Activated CD4-positive, alpha-beta T cell treated with anti-CD3 and anti-CD28 coated beads for 1 hour (primary cell): ENCODE measurements at places on chromosomes 3 and 15.

DNA sequence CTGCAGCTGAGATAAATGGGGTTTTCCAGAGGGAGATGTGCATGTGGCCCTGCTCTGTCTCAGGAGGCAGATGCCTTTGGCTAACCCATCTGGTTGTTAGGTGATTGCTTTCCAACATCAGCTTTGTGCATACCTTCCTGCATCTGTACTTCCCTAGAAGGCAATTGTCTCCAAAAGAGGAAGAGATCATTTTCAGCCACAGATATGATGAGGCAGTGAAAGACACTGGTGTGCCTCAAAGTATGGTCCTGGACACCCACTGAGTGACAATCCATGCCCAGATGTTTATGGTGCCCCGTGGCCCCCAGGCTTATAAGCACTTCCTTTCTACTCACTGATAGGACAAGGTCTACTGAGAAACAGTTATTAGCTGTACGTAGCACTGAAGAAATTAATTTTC lies 117.5 kb upstream of the NR2F2 start:
- no peak for DNase-seq

DNA sequence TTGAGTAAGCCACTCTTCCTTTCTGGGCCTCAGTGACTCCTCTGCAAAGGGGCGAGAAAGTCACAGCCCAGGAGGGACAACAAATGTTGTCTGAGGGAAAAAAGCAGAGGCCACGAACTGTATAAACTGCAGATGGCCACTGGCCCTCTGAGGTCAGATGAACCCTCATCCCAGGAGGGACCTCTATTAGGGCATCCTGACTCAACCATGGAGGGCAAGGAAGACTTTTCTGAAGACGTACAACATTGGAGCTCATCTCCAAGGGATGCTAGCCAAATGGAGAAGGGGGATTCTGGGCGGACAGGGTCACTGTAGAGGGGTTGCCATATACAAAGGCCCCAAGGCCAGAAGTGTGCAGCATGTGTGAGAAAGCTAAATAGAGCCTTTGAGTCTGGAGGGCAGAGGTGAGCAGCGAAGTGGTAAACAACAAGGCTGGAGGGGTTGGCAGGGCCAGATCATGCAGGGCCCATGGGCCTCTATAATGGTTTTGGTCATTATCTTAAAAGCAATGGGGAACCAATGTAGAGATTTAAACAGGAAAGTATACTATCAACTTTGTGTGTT lies 16.7 kb downstream of the GRAMD2A start:
- no peak for DNase-seq

GRCh38 chr3:32818229-32818969 lies 602 bp downstream of the TRIM71 start:
- no peak for DNase-seq

GRCh38 chr3:123553536-123553935 lies 31.3 kb downstream of the HACD2 start:
- DNase-seq = no peak

DNA sequence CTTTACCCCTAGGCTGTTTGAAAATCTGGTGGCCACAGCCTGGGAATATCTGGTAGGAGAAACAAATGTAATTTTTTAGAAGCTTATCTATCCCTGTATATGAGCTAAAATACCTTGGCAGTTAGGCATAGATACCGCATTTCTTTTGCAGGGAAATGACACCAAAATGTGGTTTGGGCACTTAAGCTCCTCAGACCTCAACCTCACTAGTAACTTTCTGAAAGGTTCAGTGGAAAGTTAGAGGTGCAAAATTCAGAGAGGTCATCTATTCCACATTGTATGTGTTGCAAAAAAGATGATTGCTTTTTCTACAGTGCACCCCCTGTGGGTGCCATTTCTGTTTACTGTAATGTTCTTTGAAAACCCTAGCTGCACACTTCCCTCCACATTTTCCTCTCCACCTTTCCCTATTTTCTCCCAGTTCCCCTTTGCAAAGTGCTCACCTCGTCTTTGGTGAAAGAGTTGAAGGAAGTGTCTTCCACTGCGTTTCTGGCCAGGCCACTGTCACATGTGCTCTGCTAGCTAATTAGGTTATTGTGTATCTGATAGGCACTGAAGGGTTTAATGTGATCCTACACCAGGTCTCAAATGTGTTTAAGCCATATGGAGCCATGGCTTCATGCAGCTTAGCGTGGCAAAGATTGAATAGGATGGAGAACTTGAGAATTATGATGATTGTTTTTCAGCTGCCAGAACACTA lies 1.3 kb downstream of the SACM1L start:
- no peak for DNase-seq
